Aortic smooth muscle cell (primary cell): ENCODE measurements at places on chromosomes 11 and 22. TPM values are rescaled to one million over a fixed set of nuclear protein-coding genes. Genes with fewer than 3 reads are reported as not detected.

The CADM1 gene
- 0.40 and 0.75 TPM in 2 replicates for total RNA-seq

The DNAL4 gene
- total RNA-seq: 14.9 and 15.4 TPM in 2 replicates

The POU2F3 gene
- not detected in 2 replicates for total RNA-seq

The ZNF408 gene
- 5.0 and 6.0 TPM in 2 replicates for total RNA-seq

The CTSF gene
- total RNA-seq: 8.1 and 8.6 TPM in 2 replicates

The OR52H1 gene
- 0.66 and 0.87 TPM in 2 replicates for total RNA-seq

The INSC gene
- total RNA-seq: 1.1 and 1.6 TPM in 2 replicates

The CSNK2A3 gene
- total RNA-seq: 1.1 and 1.2 TPM in 2 replicates

The CARD18 gene
- total RNA-seq: not detected in 2 replicates

The LYVE1 gene
- total RNA-seq: 3.3 and 3.8 TPM in 2 replicates

The SULT4A1 gene
- 0.26 and 0.31 TPM in 2 replicates for total RNA-seq
